ENCODE measurements at places on chromosomes 7 and 10. TPM values are rescaled to one million over a fixed set of nuclear protein-coding genes. Genes with fewer than 3 reads are reported as not detected.

Gene SNCG
- not detected for total RNA-seq

Gene ZNF117
- total RNA-seq = 8.7 TPM

Gene SEMA3E
- total RNA-seq = not detected

DNA sequence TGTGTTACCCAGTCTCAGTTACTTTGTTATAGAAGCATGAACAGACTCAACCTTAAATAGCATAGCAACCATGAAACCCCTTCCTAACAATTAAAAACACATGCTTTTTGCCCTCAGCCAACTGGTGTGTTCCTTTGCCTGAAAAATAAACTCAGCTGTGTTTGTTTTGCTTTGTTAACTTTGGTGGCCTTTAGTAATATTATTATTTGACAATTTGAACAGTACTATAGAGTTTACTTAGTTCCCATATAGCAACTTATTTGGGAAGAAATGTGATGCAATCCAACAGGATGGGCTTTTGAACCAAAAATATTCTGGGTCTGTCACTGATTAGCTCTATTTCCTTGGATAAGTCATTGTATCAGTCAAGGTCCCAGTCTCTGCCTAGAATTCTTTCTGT, 22.5 kb upstream of the MKLN1 start:
- H3K4me1 ChIP-seq = no peaks in the 10 kb centered on the region
- peaks cover 3% of the 10 kb centered on the region for H3K27me3 ChIP-seq

GRCh38 chr10:69468751-69469089, 17.5 kb downstream of the TSPAN15 start:
- H3K4me1 ChIP-seq = peaks cover 47% of the 10 kb centered on the region
- peaks cover 19% of the 10 kb centered on the region for H3K27me3 ChIP-seq
- no peak overlapping the region for H3K4me3 ChIP-seq
- H3K27ac ChIP-seq = no peak overlapping the region

DNA sequence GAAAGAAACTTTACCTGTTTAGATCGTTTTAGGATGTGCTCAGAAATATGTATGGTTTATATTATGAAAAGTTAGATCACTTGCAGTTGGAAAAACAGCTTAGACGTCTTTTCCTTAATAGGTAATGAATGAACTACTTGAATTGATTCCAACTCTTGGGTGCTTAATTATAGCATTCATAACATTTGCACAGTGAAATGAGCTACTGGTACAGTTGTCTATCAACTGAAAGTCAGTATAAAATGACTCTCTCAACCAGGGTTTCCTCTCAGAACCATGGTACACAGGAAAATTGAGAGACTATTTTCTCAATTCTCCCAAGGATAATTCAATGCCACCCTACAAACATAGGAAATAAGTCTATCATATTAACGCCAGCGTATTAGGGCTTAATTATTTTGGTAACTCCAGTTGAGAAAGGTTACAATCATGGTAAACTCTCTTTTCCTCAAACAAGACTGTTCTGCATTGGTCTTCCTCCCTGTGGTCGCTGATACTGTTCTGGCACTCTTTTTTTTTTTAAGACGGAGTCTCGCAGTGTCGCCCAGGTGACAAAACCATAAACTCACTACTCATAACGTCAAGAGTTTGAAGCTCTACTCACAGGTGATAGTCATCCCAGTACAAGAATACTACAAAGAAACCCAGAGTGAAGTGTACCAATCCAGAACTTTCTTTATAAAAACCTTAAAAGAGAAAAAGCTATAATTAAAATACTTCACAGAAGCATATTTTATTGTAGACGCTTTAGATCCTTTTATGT, 2.0 kb downstream of the ANLN start:
- peak overlapping the region; percentile 57 for H3K27ac ChIP-seq
- peaks cover 48% of the 10 kb centered on the region for H3K4me1 ChIP-seq
- peak overlapping the region; percentile 87 for H3K4me3 ChIP-seq
- H3K36me3 ChIP-seq = peaks cover 56% of the 10 kb centered on the region
- peaks cover 5% of the 10 kb centered on the region for H3K27me3 ChIP-seq
- DNase-seq = peak; percentile 37

DNA sequence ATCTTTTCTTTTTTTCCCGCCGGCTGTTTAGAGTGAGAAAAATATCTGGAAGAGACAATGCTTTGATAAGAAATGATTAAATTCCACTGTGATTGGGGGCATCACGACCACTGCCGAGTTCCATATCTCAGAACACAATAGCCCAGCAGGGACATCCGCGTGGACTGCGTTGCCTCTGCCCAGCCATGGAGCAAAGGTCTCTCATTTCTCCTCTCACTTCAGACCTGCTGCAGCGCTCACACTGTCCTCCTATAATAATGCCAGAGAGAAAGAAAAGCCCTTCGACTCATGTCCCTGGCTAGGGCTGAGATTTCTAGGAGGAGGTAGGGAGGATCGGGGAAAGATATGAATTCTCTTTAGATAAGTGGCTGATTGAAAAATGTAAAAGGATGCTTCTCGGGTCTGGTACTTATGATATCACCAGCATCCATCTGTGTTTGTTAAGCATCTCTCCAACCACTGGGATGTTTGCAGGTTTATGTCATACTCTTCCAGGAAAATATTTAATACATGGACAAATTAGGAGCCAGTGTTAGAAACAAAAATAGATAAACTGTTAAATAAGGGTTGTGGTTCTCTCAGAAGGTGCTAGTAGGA, 472.9 kb upstream of the AKR1E2 start:
- peaks cover 3% of the 10 kb centered on the region for H3K4me1 ChIP-seq
- H3K36me3 ChIP-seq = no peaks in the 10 kb centered on the region
- no peak overlapping the region for H3K4me3 ChIP-seq
- peaks cover 35% of the 10 kb centered on the region for H3K27me3 ChIP-seq

GRCh38 chr10:14513123-14513522, 182.4 kb upstream of the FRMD4A start:
- no peak for DNase-seq
- H3K36me3 ChIP-seq = peaks cover 64% of the 10 kb centered on the region
- no peak overlapping the region for H3K27ac ChIP-seq
- no peaks in the 10 kb centered on the region for H3K27me3 ChIP-seq
- H3K4me3 ChIP-seq = no peak overlapping the region
- peaks cover 9% of the 10 kb centered on the region for H3K4me1 ChIP-seq

GRCh38 chr7:111138193-111138569, 47.3 kb downstream of the LRRN3 start:
- H3K36me3 ChIP-seq = no peaks in the 10 kb centered on the region
- peaks cover 20% of the 10 kb centered on the region for H3K4me1 ChIP-seq
- H3K4me3 ChIP-seq = peak overlapping the region; percentile 23
- peak overlapping the region; percentile 40 for H3K27ac ChIP-seq
- no peaks in the 10 kb centered on the region for H3K27me3 ChIP-seq
